ENCODE measurements at places on chromosomes 11 and 22.

- no peak for DNase-seq
Measured at GRCh38 chr11:74157169-74157568, 13.6 kb downstream of the C2CD3 start.

GRCh38 chr11:105915021-105915420 lies 107.0 kb downstream of the MSANTD4 start:
- DNase-seq = no peak

GRCh38 chr11:64055077-64055476 lies 19.3 kb downstream of the FLRT1 start:
- DNase-seq = no peak

GRCh38 chr11:65637794-65638419 lies at the start of gene SIPA1:
Gene SIPA1, plus strand, starts transcription at chr11:65638101. Its CDS starts 2,821 bp downstream, at chr11:65640922.
- peak; percentile 92 for DNase-seq

GRCh38 chr11:31160504-31161422 lies 208.8 kb downstream of the DCDC1 start:
- no peak for DNase-seq

DNA sequence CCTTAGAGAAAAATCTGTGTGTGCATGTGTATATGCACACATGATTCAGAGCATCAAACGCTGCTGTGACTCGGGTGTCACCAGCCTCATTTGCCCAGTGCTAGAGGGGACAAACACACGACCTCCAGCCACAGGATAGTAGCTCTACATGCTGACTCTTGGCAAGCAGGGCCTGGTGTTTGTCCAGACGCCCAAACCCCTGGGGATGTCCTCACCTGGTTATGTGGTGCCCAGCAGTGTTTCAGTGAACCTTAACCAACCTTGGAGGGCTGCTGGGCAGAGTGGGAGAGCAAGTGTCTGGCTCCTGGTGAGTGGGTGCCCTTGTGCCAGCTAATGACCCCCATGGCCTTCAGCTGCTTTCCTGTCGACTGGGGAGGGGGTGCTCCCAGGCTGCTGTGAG lies 26.7 kb downstream of the IGLL1 start:
- no peak for DNase-seq

DNA sequence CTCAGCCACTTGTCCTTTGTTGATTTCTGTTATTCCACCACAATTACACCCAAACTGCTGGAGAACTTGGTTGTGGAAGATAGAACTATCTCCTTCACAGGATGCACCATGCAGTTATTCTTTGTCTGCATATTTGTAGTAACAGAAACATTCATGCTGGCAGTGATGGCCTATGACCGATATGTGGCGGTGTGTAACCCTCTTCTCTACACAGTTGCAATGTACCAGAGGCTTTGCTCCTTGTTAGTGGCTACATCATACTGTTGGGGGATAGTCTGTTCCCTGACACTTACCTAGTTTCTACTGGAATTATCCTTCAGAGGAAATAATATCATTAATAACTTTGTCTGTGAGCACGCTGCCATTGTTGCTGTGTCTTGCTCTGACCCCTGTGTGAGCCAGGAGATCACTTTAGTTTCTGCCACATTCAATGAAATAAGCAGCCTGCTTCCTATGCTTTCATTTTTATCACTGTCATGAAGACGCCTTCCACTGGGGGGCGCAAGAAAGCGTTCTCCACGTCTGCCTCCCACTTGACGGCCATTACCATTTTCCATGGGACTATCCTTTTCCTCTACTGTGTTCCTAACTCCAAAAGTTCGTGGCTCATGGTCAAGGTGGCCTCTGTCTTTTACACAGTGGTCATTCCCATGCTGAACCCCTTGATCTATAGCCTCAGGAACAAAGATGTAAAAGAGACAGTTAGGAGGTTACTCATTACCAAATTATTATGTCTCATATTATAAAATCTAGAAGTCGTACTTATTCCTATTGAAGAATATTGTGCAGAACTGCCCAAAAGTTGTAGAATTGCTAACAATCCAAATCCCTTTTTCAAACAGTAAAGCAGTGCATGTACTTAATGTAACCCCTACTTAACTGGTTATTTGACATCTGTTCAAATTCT lies 53.2 kb downstream of the OR4C6 start:
- DNase-seq = no peak

DNA sequence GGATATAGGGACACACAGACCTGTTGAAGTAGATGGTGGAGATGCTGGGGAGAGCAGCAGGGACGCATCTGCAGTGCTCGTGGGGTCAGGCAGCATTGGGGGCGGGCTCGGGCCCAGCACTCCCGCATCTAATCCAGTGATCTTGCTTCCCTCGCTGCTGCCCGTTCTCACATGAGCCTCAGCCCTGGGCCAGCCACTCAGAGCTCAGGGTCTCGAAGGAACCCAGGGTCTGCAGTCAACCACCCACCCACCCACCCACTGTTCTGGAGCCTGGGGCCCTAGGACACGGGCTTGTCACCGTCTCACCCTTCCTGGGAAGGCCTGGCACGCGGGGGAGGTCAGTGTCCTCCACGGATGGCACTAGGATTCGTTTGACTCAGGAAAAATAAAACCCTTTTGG lies 406.0 kb downstream of the TBC1D22A start:
- DNase-seq = peak; percentile 59
